Inflammatory macrophage treated with lipopolysaccharide for 1 hour (primary cell): ENCODE measurements at places on chromosomes 5 and 9.

DNA sequence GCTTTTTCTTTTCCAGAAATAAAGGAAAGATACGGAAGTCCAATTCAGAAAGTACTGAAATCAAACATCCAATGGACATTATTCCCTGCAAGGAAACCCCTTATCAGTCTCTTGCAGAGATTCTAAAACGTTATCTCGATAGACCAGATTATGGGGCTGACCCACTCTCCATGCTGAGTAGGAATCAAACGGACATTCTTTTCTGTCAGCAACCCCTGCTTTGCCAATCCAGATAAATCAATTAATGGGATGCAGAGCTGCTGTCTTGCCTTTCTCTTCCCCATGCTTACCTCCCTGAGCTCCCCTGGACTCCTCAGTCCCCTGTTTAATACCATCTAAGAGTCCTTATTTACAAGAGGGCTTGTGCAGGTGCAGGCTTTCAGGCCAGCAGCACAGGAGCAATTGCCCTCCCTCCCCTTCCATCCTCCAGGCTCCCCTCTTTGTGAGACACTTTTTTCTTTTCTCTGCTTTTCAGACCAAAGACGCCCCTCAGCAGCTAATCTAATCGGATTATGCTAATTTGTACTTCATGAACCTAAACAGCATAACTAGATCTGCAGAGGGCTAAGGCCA, 14.2 kb downstream of the TAL2 start:
- DNase-seq: no peak

GRCh38 chr5:94432499-94432898, 185.9 kb downstream of the KIAA0825 start:
- DNase-seq: peak; percentile 90

DNA sequence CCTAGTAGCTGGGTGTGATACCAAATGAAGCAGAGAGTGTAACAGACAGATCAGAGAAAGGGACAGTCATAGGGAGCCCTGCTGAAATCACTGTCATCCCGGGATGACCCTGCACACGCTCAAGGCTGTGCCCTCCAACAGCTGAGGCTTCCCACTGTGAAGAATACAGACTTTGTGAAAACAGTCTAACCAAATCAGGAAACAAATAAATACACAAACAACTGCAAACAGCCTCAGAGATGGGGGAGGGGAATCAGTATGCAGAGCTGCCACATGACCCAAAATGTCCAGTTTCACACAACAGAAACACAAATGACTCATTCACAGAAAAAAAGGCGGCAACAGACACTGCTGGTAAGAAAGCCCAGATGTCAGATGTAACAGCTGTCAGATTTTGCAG, 101.9 kb downstream of the ADAMTS2 start:
- DNase-seq: peak; percentile 56

GRCh38 chr9:121333950-121334773, 35.9 kb downstream of the STOM start:
- DNase-seq: no peak
